ENCODE measurements at places on chromosomes 7 and 10.
A peak's percentile ranks its signal among the peaks of the same experiment; 100 is the strongest.

DNA sequence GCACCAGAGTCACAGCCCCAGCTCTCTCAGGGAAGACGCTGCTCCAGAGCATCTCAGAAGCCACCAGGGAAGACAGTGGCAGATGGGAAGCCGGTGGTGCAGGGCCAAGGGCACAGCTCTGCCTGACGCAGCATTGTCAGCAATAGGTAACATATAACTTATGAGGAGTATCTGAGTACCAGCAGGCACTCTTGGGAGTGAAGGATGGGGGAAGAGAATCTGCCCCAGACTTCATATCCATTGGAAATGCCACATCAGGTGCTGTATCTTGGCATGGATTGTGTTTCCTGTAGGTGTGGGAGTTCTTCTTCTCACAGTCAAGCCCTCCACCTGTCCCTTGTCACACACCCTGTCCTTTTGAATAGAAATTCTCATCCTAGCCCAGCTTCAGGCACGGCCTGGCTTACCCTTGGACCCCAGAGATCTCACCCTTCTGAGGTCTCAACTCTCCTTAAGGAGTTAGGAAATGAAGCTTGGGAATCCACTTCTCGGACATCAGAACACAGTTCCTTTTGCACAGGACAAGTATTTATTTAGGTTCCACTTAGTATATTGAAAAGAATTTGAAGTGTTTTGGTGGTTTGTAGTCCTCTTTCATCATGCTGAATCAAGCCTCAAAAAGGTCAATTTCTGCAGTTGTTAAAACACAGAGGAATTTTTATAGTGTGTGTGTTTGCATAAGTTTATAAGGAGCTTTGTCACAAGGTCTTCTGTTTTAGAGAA is 9.9 kb downstream of the EPDR1 start:
- no peak for DNase-seq

DNA sequence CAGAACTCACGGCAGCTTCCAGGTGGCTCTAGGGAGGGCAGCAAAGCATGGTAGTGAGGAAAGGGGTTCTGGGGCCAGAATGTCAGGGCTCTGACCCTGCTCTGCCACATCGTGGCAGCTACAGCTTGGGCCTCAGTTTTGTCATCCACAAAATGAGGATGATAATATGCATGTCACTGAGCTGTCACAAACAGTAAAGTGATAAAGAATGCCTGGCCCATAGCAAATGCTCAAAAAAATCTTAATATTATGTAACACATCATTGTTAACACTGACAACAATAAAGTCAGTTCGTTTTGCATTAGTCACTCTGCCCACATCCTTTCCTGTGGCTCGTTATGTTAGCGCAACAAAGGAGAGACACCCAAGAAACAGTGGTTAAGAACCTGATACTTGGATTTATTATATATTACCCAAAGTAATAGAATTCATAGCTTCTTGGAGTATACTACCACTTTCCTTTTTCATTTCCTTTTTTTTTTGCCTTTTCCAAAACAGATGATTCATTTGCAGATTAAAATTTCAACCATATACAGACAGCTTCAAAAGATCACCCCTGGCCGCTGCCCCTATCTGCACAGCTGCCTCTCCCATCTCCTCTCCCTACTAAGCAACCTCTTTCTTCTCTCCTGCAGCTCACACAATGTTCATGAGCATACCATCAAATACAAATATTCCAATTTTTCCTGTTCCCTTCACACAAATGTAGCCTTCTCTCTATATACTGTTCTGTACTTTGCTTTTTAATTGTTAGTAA is 45.5 kb upstream of the DDC start:
- DNase-seq = peak; percentile 16

DNA sequence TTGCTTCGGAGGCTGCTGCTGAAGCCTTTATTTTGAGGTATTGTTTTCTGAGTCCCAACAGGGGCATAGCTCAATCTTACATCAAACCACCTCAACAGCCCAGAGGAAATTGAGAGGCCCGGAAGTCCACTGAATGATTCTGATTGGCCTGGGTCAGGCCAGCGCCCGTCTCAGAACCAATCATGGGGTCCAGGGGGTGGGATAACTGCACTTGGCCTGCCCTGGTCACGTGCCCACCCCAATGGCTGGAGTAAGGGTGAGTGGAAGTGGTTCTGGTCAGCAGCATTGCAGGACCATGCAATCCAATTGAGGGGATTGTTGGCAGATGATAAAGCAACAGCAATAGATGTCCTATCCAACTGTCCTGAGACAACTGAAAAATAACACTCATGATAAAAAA is 190.6 kb downstream of the HERPUD2 start:
- no peak for DNase-seq

GRCh38 chr7:50357426-50357825 is 52.9 kb downstream of the IKZF1 start:
- no peak for DNase-seq

DNA sequence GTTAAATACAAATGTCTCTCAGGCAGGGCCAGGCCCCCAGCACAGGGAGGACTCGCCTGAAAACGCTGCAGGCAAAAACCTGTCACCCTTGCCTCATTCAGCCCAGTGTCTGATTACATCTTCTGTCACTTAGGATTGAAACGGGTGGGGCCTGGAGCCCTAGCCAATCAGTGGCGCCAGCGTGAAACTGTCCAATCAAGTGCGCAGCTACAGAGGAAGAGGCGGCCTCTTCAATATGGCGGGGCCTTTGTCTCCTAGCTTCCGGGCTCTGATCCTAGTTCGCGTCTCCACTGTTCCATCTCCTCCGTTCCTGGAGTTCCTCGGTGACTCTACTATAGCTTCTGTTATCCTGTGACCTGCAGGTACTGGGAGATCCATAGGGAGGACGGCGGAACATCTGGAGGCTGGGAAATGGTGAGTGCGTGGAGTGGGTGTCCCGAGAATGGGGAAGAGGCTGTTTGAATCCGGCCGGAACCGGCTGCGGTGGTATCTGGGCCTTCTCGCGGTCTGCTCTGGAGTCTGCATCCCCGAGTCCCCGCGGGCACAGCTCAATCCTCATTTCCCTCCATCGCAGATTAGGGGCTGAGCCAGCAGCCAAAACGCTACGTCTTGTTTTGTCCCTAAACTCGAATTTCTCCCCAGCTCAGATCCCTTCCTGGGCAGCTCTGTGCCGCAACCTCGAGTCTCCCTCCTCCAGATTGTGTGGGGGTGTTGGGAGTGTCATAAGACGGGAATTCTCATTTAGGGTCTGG is at the start of gene ZNF736:
Gene ZNF736 (plus strand): TSS at position 222 of the 752 bp plus-strand sequence. CDS start 190 bp downstream, at position 412.
- peak; percentile 75 for DNase-seq

DNA sequence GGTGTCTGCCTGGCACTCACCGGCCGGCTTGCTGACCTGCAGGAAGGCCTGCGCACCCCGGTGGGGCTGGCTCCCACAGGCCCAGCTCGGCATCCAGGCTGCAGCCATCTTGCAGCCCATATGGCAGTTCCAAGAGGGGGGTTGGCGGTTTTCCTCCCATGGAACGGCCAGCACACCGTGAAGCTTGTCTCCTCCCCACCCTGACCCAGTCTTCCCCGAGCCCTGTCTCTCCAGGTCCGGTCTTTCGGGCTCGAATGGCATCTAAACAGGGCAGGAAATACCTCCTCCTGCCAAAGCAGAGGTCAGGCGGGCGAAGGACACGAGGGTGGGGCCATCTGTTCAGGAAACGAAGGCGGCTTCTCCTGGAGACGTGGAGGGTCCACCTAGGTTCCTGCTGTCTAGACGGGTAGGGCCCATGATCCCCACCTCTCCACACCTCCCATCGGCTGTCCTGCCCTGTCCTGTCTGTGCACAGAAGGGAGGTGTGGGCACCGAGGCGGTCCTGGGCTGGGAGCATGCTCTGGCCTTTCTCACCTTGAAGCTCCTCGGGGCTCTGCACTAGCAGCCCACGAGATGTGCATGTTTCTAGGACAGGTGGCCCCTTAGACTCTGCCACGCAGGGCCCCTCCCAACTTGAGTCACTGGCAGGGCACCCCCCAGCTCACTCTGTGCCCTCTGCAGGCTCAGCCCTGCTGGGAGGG is 113.7 kb upstream of the DIP2C start:
- DNase-seq = no peak

- DNase-seq = no peak
Observed at GRCh38 chr7:9149499-9150082, 716.2 kb downstream of the NXPH1 start.

DNA sequence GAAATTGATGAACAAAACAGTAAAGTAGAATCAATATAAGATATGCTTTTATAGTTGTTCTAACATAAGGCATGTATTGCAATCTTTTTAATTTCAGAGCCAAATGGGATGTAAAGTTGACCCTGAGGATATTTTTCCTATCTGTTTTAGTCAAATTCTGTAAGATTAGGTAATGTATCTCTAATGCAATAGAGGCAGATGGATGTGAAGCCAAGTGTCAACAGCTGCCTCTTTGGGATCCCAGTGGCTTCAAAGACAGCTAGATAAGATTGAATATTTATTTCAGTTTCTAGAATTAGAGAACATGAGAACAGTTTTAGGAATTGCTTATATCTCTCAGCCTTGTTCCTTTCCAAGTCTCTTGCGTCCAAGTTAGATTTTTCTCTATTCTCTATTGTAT is 208.3 kb downstream of the DNAJB9 start:
- DNase-seq = no peak

GRCh38 chr10:25101461-25102146 is 73.2 kb upstream of the GPR158 start:
- DNase-seq = no peak

DNA sequence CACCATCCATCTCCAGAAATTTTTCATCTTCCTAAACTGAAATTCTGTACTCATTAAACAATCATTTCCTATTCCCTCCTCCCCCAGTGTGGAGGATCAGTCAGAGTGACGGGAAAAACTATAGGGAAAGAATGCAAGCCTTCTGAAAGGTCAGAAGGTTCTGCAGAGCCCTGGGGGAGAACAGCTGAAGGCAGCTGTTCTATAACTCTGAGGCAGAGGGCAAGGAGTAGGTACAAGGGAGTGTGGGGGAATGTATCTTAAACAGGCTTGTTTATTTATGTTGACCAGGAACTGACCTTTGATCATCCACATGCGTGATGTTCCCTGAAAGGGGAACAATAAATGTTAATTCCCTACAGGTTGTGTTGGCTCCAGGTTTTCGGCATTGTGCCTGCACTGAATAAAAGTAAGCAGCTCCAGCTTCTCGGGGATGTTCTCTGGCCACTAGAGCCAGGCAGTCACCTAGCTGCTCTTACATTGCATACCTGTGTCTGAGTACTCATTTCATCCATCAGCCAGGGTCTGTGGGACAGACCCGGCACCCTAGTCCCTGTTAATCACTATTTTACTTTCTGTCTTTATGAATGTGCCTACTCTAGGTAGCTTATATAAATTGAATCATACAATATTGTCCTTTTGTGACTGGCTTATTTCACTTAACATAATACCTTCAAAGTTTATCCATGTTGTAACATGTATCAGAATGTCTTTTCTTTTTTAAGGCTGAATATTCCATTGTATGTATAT is 5.8 kb downstream of the IFIT1 start:
- no peak for DNase-seq

DNA sequence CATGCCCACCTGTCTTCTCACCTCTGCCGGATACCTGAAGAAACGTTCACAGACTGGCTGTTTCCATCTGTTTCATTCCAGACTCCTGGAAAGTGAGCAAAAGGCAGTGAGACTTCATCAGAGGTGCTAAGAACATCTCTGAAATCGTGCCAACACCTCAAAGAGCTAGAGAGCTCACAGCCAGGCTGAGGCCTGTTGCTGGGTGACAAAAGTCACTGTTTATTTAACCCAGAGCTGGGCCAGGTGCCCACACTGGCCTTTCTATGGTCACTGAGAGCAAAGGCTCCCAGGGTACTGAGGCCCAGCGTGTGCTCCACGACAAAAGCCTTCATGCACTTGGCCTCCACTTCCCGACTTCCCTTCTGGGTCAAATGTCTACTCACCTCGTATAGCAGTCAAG is 3.7 kb upstream of the NANOS1 start:
- no peak for DNase-seq

DNA sequence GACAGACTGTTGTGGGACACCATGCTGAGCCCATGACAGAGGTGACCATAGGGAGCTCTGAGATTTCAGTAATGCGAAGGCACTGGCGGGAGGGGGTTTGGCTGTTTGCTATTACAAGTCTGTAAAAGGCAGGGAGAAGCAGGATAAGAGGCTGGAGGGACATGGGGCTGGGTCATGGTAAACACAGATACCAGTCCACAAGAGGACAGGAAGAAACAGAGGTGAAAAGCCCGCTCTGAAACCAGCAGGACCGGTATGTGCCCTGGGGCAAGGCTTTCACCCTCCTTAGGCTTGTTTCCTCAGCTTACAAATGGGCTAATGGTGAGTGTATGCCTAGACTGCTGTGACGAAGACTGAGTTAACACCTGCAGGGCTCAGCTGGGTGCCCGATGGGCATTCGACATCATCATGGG is 34.1 kb downstream of the ANXA11 start:
- DNase-seq = no peak

DNA sequence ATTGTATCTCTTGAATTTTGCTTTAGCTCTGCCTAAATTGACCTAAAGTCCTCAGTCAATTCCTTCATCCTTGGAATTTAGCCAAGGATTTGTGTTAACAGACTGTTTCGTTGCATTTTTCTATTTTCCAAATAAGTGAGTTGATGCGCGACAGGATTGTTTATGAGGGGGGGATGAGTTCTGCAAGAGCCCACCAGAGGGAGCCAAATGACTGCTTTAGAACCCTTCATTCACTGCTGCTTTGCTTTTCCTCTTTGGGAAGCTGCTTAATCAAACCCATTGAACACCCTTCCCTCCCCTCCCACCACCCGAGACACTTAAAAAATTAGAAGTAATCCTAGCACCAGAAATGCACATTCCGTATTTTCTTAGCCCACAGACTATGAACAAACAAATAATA is 33.7 kb upstream of the PTF1A start:
- no peak for DNase-seq

DNA sequence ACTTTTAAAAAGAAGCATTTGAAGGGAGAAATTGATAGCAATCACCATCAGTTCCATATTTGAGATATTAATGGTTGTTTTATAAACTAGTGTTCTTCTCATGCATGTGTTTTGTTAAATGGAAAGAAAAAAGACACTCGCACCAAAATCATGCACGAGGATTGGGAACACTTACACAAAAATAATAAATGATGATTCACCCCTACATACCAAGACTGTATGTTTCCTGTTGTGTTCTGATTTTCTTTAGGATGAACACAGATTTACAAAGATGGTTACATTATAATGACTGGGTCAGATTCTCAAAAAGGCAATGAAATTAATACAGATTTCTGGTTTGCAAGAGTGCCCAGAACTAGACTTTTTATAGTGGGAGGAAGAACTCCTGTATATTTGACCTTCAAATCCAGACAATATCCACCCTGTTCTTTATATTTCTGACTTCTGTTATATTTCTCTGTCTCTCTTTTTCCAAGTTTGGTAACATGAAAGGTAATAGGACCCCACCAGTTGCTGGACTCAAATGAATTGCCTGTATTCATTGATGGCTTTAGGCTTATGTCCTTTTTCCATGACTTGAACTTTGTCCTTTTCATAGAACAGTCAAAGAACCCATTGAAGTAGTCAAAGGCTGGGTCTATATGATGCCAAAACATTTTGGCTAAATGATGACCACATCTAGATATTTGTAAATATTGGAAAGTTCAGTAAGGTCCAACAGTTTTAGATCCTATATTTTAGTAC is 54.4 kb downstream of the SEMA3A start:
- no peak for DNase-seq

GRCh38 chr10:12235796-12236195 is 39.8 kb downstream of the CDC123 start:
- no peak for DNase-seq

All from stimulated activated CD8-positive, alpha-beta memory T cell treated with anti-CD3 and anti-CD28 coated beads, Interleukin-2, amount 100 ng/mL, for 1 hour (primary cell).